HT-29 (cell line): ENCODE measurements at places on chromosomes 7 and 10. TPM values are rescaled to one million over a fixed set of nuclear protein-coding genes. Genes with fewer than 3 reads are reported as not detected.

GRCh38 chr10:30111340-30112022 lies 52.1 kb upstream of the JCAD start:
- DNase-seq, result no peak

GRCh38 chr7:931871-932650 lies 22.4 kb downstream of the ADAP1 start:
- DNase-seq, result no peak

SIRT1 gene
- 3.6 and 5.4 TPM in 2 replicates for total RNA-seq

GRCh38 chr10:128875956-128876736 lies 590.9 kb upstream of the MGMT start:
- no peak for DNase-seq

ENTPD1 gene
- not detected in 2 replicates for total RNA-seq

- DNase-seq, result no peak
Observed at GRCh38 chr10:75547391-75548298, 116.2 kb downstream of the LRMDA start.

GRCh38 chr10:98321186-98321780 lies 53.3 kb upstream of the LOXL4 start:
- no peak for DNase-seq

DNA sequence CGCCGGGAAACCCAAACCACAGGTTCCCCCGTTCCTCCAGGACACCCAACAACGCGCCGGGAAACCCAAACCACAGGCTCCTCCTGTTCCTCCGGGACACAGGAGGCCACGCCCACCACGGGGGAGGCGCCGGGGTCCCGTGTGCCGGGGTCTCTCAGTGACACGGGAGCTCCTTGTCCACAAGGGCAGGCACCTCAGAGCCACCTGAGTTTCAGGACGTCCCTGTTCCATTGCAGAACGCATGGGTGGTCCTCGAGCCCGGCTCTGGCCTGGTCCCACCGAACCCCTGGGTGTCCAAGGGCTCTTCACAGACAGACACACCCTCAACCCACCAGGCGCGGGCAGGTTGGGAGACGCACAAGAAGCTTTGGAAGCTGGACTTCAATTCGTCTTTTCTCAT lies 57.6 kb upstream of the ADGRA1 start:
- DNase-seq, result no peak

DNA sequence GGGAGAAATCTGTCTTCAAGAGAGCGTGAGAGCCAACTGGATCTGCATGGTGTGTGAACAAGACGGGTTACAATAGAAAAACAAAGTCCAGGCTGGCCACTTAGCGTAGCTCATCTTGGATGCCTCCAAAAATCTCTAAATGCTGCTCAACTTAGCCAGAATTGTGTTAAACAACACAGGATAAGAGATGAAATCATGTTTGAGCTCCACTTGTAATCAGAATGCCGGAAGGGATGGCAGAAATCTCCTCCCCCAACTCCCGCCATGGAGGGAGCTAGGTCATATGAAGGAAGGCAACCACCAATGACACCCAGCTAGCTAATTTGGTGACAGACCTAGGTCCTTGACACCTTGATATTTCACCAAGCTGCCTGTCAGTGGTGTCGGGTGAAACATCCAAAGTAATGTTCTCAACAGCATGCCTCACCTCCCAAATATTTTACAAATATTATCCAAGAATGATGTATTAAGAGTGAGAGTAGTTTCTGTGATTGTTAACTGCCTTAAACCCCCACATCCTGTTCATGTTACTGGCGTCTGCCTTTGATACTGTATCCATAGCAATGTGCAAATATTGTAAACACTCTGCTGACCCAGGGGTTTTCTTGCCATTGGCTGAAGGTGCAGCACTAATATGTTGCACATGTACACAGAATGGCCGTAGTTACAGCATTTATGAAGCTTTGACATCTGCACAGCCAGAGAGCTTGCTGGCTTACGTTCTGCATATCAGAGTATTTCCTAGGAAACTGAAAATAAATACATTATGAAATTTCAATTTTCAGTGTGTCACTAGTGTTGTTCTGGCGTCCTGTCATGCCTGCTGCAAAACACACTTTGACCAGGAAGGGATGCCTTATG lies 25.8 kb downstream of the TMEM254 start:
- no peak for DNase-seq

DNA sequence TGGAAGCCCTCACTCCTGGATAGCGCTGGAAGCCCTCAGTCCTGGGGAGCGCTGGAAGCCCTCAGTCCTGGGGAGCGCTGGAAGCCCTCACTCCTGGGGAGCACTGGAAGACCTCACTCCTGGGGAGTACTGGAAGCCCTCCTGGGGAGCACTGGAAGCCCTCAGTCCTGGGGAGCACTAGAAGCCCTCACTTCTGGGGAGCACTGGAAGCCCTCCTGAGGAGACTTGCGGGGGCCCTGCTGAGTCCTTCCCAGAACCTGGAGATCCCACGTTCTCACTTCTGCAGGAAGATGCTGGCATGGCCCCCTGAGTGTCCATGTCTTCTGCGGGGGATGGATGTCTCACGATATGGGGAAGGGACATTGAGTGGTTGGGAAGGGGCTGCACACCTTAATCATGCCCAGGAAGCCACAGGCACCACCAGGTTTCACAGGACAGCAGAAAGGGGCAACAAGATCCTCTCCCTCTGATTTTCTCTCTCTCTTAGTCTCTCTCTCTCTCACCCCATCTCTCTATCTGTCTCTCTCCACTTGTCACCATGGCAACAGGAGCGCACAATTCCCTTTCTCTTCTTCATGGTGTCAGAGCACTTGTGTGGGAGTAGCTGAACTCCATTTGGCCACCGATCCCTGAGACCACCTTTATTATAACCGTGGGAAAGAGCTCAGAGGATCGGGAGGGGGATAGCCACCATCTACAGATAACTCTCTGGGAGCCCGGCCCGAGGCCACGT lies 267.0 kb downstream of the TCERG1L start:
- DNase-seq, result no peak

LFNG gene
- total RNA-seq, result 85.6 and 87.5 TPM in 2 replicates

- DNase-seq, result no peak
Observed at GRCh38 chr10:44947371-44948152, 12.0 kb upstream of the RASSF4 start.

- no peak for DNase-seq
Observed at GRCh38 chr10:33106767-33107166, 148.7 kb upstream of the ITGB1 start.

SUV39H2 gene
- 8.2 and 11.8 TPM in 2 replicates for total RNA-seq

PLXNA4 gene
- not detected in 2 replicates for total RNA-seq

CHAT gene
- total RNA-seq, result not detected in 2 replicates

TSPAN12 gene
- 32.6 and 40.4 TPM in 2 replicates for total RNA-seq

ANKRD61 gene
- not detected in 2 replicates for total RNA-seq

DNA sequence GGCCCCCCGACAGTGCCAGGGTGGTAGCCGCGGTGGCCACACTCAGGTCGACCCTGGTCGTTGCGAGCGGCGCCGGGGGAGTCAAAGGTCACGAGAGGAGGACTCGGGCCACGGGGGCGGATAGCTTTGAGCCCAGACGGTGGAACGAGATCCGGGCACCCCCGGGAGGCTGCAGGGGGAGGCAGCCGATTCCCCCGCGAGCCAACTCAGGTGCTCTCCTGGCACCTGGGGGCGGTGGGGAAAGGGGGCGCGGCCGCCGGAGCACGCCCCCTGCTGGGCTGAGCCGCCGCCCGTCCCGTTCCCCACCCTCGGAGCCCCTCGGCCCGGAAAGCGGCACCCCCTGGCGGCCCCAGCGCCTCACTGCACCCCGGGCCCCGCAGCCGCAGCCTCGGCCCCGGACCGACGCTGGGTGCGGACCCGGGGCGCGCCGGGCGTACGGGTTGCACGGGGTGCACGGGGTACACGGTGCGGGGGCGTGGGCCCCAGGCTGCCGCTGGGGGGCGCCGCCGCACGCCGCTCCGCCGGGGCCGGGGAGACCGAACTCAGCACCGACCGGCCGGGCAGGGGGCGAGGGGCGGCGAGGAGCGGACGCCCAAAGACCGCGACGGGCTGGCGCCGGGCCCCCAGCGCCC lies 521 bp upstream of the NYAP1 start:
- DNase-seq, result peak; percentile 58

GRCh38 chr10:77943121-77943901 lies 16.8 kb upstream of the DLG5 start:
- peak; percentile 70 for DNase-seq

- DNase-seq, result no peak
Observed at GRCh38 chr7:105779856-105780780, 96.3 kb downstream of the ATXN7L1 start.

TAS2R41 gene
- not detected in 2 replicates for total RNA-seq

- no peak for DNase-seq
Observed at GRCh38 chr10:29809383-29809782, 174.6 kb upstream of the SVIL start.
